ENCODE measurements at places on chromosomes 1 and 21. TPM values are rescaled to one million over a fixed set of nuclear protein-coding genes. Genes with fewer than 3 reads are reported as not detected.

The ANKRD45 gene
- total RNA-seq, result 0.55 TPM

The ADCY10 gene
- not detected for total RNA-seq

The GUCA2B gene
- not detected for total RNA-seq

- no peak for DNase-seq
Measured at GRCh38 chr1:51973587-51974474, 16.7 kb downstream of the RAB3B start.

DNA sequence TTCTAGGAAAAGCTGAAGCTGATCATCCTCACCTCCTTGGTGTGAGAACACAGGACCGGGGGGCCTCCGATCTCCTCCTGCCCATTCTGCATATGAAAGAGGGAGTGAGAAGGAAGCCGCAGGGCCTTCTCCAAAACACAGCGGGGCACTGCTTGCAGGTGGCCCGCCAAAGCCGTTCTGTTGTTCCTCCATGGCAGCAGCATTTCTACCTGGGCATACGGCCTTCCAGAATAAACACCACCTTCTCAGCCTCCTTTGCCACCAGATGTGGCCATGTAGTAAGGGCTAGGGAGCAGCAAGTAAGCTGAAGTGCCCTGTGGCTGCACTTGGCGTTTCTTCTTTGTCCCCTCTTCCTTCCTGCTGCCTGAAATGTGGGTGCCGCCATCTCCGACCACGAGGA is 214.9 kb downstream of the TOMM20 start:
- no peak for DNase-seq

DNA sequence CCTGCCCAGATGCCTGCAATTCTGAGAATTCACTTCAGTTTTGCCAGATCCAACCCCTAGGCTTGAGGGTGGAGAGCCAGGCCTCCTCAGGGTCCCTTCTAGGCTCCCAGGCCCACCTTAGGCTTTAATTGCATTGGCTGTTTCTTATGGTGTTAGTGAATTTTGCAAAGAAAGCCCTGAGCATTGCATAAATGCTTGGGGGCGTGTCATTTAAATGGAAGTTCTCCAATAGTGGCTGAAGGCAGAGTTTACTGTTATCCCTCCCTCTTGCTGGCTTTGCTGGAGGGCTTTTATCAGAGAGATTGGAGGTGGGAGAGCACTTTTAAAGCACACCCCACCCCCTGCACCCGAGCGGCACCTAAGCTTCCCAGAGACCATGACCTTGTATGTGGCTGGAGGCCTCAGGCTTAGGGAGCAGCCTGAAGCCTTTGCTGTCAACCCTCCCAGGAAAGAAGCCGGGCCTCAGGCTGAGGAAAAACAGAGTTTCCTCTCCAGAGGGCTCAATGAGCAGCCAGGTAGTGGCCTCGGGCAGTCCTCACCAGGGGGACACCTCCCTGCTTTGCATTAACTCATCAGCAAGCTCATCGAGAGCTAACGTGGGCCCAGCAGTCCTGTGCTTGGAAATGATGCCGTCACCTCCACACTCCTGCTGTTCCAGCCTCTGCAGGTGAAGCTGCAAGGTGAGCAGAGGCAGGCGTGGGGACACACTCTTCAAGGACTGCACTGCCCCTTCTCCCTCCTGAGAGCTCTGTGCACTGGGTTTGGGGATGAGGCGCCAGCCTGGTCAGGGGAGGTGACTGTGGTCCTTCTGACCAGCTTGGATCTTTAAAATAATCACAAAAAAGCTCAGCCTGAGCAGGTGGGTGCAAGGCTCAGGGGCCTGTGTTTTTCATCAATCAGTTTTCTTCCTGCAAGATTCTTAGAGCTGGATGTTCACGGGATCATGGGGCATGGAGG is 58.0 kb downstream of the STUM start:
- no peak for DNase-seq

- no peak for DNase-seq
Measured at GRCh38 chr1:1039145-1039910, 19.4 kb downstream of the AGRN start.

- no peak for DNase-seq
Measured at GRCh38 chr1:167328816-167329483, 108.3 kb downstream of the POU2F1 start.

DNA sequence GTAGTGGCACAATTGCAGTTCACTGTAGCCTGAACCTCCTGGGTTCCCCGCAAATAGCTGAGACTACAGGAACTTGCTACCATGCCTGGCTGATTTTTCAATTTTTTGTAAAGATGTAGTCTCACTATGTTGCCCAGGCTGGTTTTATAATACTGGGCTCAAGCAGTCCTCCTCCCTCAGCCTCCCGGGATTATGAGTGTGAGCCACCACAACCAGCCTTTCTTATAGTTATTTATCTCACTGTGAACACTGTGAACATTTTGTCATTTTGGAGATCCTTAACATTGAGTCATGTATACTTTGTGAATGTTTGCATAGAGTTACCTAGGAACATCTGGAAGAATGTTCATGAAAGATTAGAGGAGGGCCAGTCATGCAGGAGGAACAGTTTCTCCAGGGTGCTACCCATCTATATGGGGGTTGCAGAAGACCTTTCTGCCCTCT is 127.1 kb upstream of the CACYBP start:
- peak; percentile 32 for DNase-seq

GRCh38 chr1:86218859-86219258 is 62.3 kb upstream of the COL24A1 start:
- DNase-seq, result no peak

GRCh38 chr1:89519779-89520358 is 4.8 kb upstream of the LRRC8B start:
- no peak for DNase-seq

GRCh38 chr1:160789702-160790611 is 6.0 kb upstream of the LY9 start:
- DNase-seq, result no peak

DNA sequence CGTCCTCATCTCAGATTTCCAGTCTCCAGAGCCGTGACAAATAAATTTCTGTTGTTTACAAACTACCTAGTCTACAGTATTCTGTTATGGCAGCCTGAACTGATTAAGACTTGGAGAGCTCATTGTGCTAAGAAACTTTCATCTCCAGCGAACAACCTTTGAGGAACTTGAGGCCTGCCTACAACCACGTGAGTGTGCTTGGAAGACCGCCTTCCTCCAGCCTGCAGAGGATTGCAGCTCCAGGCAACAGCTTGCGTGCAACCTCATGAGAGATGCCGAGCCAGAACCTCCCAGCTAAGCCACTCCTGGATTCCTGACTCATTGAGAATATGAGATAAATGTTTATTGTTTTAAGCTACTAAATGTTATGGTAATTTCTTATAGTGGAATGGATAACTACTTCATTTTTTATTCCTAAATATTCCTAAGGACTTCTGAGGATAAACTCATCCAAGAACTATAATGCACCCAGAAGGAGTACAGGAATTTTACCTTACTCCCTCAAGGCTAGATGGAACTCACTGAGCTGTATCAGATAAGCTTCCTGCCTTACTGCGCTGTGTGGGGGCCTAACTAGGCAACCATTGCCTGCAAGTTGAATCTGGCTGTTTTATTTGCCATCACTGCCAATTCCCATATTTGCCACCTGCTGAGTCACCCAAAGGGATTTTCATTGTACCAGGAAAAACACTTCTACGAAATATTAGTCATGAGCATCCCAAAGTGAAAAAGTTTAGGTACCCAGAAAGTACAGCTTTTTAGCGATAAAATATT is 17.6 kb downstream of the FAM177B start:
- peak; percentile 74 for DNase-seq

DNA sequence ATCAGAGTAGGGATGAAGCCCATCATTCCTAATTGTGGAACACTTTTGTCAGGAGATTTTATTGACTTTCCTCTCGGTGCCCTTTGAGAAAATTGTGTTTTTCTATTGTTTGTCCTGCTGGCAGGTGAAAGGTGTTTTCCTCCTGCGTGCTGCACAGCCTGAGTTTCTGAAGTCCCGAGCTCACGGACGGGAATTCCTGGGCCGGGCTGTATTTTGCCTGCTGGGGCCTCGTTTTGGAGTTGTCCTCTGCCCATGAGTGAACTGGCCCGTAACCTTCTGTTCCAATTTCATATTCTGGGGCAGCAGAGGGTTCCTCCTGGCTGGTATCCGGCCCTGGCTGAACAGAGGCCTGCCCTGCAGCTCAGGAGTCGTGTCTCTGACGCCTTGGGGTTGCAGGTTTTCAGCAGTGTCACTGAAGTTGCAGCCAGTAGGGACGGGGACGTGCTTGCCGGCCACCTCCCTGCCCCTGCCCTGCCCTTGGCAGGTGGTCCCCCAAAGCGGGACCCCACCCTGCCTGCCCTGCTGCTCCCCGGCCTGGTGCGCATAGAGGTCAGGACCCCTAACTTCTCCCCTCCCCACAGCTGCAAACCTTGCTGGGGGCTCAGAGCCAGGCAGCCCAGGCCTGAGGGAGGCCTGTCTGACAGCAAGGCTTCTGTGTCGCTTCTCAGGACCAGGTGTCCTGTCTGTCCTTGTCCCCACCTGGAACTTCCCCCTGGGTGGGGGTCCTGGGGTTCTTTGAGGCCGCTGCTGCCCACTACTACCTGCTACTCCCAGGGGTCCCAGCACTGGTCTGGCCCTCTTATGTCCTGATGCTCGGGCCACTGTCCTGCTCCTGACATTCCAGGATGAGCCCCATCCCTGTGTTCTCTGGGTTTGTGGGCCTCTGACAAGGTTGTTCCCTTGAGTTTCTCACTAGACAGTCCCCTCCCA is 49.0 kb downstream of the SLX9 start:
- DNase-seq, result no peak
